Kidney (tissue), 22 donors: ENCODE measurements at places on chromosomes 1 and 21. TPM values are rescaled to one million over a fixed set of nuclear protein-coding genes. Genes with fewer than 3 reads are reported as not detected.

SPATA46 gene
- polyA plus RNA-seq: not detected

NDUFV3 gene
- 37.0 TPM for polyA plus RNA-seq

GRCh38 chr1:234734869-234735268, 124.9 kb upstream of the IRF2BP2 start:
- DNase-seq: no peak

- no peak for DNase-seq
These were observed 623 bp downstream of the RPL22 start for GRCh38 chr1:6198646-6199297.

GRCh38 chr1:230506451-230506850, 80.3 kb upstream of the PGBD5 start:
- no peak for DNase-seq

DNA sequence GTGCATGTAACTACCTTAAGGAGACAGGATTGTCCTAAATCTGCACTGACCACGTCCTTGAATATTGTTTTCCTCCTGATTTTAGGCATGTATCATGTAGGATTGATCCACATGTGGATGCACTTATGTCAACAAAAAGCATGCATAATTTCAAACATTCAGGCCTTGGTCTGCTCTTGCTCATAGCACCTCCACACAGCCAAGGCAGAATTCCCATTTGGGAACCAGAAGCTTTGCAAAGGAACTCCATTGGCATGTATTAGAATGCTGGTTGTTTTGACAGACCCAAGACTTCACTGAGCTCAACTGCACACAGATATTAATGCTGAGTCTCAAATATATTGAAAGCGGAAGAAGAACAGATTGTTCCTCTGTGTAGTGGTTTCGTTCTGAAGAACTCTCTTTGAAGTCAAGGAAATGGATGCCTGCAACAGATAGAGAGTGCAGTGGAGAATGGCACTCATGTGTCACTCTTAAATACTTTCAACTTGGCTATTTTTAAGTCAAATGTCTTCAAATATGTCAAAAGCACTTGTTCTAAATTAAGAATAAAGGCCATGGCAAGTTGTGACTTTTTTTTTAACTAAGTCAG, 387.6 kb downstream of the LTN1 start:
- no peak for DNase-seq

- no peak for DNase-seq
These were observed 42.3 kb upstream of the SSX2IP start for GRCh38 chr1:84732520-84732919.

- DNase-seq: no peak
These were observed 124.7 kb downstream of the CASZ1 start for GRCh38 chr1:10671622-10672342.
